ENCODE measurements at places on chromosomes 2 and 18.
A peak's percentile ranks its signal among the peaks of the same experiment; 100 is the strongest.

DNA sequence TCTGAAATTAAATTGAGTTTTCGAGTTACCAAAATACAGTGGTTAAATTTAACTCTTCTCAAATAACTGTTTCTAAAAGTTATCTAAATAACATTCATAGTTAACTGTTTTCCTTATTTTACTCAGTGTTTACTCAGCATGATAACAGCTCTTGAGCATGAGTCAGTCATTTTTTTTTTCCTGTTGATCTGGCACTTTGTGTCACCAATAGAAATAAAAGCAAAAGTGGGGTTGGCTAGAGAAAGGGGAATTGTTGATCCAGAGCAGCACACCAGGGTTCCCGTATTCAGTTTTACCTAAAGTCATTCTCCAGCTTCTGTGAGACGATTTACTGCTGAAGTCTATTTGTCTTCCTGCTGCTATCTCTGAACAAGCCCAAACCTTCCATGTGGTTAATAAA, 851.6 kb downstream of the DCC start:
- DNase-seq, result no peak

DNA sequence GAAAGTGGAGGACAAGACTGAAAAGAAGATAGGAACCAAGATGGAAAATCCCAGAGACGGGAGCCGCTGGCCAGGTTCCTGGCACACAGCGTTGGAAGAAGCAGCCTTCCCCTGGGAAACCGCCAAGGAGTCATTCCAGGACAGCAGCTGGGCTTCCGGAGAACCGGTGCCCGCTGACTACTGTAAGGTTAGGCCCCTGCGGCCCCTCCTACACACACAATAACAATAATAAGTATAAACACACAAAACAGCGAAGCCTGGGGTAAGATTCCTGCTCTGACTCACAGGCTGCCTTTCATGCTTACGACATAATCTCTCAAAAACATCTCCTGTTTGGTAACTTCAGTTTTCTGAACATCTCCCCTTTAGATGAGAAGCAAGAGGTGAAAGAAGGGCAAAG, 28.1 kb upstream of the MYCN start:
- DNase-seq, result no peak

- no peak for DNase-seq
Measured at GRCh38 chr18:12113999-12114646, 20.5 kb downstream of the ANKRD62 start.

GRCh38 chr2:9971105-9971818, 19.8 kb downstream of the GRHL1 start:
- no peak for DNase-seq

GRCh38 chr18:74493689-74494088, 2.5 kb upstream of the CNDP2 start:
- DNase-seq, result peak; percentile 48

DNA sequence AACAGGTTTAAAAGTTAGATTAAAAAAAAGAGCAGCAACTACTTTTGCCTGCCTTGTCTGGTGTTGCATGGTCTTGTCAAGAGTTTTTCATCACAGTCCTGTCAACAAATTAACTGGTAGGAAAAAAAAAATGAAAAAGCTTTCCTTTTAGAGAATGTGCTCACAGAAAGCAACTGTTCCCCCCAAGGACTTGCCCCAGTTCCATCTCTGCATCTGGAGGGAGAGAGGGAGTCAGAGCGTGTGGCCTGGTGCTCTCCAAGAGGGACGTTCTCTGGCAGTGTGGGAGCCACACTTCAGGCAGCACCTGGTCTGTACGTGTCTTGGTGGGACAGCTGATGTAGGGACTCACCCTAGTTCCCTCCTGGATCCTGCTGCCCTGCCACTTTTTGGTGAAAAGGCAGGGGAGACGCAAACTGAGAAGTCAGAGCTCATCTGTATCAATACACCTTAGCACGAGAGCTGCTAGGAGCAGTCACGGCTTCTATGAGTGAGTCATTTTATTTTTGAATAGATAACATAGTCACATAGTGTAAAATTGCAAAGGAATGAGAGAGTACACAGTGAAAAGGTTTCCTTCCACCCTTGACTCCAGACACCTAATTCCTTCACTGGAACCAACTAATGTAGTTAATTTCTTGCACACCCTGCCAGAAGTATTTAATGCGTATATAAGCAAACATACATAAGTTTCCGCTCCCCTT, 172.5 kb upstream of the MGAT5 start:
- DNase-seq, result no peak

- no peak for DNase-seq
Measured at GRCh38 chr2:19854596-19855541, 46.9 kb downstream of the TTC32 start.

- DNase-seq, result no peak
Measured at GRCh38 chr2:118249531-118249930, 161.3 kb downstream of the INSIG2 start.

- DNase-seq, result no peak
Measured at GRCh38 chr18:72063001-72063400, 481.1 kb downstream of the CBLN2 start.

- no peak for DNase-seq
Measured at GRCh38 chr2:101349893-101350662, 37.2 kb downstream of the CREG2 start.

GRCh38 chr2:140998577-140998976, 1132.2 kb downstream of the LRP1B start:
- no peak for DNase-seq

GRCh38 chr2:157932480-157933159, 56.5 kb upstream of the ACVR1 start:
- DNase-seq, result no peak

DNA sequence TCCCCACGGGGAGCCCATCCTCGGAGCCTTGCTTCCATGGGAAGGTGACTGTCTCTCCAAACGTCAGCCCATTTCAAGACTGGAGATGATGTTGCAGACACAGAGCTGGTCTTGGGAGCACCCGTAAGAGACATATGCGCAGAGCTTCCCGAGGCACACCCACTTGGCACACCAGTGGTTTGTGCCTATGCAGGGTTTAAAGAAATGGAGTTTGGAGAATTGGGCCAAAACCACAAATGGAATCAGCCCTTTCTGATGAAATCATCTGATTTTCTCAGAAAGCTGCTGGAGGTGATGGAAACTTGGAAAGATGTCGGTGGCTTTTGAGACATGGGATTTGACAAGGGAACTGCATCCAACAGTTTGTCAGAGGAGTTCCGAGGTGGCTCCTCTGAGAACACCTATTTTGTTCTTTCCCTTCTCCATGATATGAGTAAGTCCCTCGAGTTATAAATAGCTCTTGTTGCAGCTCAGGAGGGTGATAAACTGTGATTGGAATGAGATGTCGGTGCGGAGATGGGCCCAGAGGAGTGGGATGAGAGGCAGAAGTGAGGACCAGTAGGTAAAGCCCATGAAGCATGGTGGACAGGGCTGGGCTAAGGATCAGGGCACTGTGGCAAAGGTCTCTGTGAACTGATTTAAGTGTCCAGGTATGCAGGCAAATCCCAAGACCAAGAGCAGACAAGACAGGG, 225.7 kb downstream of the ACKR3 start:
- no peak for DNase-seq

GRCh38 chr2:28437149-28437835, 44.6 kb downstream of the FOSL2 start:
- no peak for DNase-seq

- no peak for DNase-seq
Measured at GRCh38 chr2:56811401-56811800, 627.6 kb downstream of the CCDC85A start.

DNA sequence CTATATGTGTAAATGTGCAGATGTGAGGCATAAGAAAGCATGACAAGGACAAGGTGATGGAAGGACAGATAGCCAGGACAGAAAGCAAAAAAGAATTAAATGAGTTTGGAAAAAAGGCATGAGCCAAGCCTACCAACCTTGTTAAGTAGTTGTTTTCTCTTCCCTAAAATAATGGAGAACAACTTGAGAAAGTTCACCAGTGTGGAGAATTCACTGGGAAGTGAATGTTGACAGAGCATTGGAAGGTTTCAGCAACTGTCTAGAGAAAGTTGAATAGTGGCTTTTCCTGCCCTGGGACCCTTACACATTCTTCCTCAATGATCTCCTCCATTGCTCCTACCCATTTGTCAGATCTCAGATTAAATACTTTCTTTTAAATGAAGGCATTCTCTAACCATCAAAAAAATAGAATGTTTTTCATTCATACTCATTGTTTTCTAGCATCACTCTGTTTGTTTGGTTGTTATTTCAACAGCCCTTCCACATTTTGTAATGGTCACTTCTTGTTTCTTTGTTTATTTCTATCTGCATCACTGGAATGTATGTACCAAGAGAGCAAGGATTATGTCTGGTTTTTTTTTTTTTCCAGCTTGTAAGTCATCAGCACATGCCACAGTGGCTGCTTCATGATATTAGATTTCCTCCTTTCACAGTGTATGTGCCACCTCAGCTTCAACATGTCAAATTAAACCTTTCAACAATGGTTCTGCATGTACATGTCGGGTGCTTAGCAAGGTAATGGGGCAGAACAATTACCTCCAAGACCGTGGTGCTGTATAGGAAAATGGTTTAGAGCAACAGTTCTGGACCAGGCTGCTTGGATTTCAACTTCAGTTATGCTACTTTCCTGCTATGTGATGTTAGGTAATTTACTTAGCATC, 586.0 kb upstream of the VRK2 start:
- no peak for DNase-seq

- no peak for DNase-seq
Measured at GRCh38 chr2:88709181-88709631, 17.7 kb downstream of the RPIA start.

GRCh38 chr2:188404341-188405004, 112.8 kb downstream of the GULP1 start:
- DNase-seq, result no peak

DNA sequence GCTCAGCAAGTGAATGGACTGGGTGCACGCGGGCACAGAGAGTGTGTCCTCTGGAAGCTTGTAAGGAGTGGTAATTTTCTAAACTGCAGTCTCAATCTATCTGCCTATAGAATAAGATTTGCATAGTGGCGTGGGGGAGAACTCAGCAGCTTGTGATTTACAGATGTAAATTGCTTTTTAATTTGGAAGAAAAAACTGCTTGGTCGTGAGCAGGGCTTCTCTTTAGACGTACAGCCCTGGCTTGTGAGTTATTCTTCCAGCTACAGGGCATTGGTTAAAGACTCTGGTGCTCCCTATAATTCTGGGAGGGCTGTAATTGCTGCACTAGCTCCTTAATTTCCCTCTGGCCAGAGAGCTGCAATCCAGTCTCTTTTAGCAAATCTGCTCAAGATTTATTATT, 84.9 kb downstream of the MARCO start:
- no peak for DNase-seq

DNA sequence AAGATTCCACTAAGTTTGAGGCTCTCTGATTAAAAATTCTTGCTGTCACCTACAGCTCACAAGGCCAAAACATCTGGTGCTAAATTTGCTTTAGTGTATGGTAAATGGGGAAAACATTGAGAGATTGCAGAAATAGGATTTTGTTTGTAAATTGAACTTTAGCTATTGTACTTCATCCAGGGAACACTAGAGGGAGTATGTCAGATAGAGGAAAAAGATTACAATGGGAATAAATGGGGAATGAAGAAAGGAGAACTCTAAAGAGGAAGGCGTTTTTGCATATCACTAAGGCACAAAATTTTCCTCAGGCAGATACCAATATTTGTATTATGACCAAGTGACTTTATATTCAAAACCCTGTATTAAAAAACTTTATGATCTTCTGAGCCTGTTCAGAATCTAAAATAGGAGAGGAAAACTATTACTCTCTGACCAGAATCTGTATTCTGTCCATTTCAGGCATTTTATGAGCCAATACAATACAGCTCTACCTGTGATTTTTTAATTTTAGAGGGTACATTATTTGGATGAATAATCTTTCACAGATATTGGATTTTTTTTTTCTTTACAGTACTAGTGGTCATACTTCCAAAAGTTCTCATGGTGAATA, 52.3 kb upstream of the ITGB6 start:
- DNase-seq, result no peak

DNA sequence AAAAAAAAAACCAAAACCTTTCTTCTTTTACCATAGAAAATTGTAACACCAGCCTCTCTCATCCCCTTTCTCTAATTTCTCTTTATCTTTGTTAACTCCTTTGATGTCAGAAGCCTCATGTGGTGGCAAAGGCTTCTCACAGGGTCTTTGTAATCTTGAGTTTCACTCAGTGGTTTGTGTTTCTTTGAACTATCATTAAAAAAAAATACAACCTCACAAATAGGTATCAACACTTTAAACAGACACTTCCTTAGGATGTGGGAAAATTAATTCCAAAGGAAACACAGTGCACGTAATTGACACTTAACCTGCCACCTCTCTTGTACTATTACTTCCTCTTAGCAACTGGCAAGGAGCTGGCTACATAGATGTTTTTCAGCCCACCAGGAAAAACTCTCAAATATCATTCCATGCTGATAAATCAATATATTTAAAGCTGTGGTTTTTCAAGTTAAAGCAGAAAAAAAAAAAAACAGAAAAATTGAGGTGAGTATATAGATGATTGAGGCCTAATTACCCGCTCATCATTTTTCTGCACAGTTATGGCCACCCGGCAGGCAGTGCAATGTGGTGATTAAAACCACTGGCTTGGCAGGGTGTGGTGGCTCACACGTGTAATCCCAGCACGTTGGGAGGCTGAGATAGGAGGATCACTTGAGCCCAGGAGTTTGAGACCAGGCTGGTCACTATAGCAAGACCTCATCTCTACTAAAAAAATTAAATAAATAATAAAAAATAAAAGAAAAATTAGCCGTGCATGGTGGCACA, 193.5 kb downstream of the MYO3B start:
- DNase-seq, result no peak

- DNase-seq, result no peak
Measured at GRCh38 chr2:51145761-51146160, 113.8 kb upstream of the NRXN1 start.

DNA sequence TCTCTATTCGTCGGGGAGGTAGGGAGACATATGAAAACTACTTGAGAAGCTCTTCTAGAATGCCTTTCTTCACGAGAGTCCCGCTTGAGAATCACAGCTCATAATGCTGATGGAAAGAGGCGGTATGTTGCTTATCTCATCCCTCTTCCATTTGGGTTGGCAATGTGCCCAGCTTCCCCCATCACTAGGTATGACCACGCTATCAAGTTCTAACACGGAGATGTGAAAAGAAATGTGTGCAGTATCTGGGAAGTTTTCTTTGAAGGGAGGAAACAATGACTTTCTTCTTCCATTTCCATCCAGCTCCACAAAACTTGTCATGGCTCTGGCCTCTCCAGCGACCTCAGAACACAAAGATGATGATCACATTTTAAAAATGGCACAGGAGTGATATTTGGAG, 742.4 kb downstream of the DCDC2C start:
- DNase-seq, result no peak

- no peak for DNase-seq
Measured at GRCh38 chr18:56337507-56337906, 300.9 kb downstream of the TXNL1 start.

- DNase-seq, result peak; percentile 23
Measured at GRCh38 chr18:23864624-23865023, 149.9 kb upstream of the TTC39C start.

GRCh38 chr18:49968644-49969309, 155.4 kb upstream of the ACAA2 start:
- DNase-seq, result no peak
